DMS79 treated with DMSO at 0.1 percent for 48 hours (cell line): ENCODE measurements at places on chromosomes 7 and 10.

DNA sequence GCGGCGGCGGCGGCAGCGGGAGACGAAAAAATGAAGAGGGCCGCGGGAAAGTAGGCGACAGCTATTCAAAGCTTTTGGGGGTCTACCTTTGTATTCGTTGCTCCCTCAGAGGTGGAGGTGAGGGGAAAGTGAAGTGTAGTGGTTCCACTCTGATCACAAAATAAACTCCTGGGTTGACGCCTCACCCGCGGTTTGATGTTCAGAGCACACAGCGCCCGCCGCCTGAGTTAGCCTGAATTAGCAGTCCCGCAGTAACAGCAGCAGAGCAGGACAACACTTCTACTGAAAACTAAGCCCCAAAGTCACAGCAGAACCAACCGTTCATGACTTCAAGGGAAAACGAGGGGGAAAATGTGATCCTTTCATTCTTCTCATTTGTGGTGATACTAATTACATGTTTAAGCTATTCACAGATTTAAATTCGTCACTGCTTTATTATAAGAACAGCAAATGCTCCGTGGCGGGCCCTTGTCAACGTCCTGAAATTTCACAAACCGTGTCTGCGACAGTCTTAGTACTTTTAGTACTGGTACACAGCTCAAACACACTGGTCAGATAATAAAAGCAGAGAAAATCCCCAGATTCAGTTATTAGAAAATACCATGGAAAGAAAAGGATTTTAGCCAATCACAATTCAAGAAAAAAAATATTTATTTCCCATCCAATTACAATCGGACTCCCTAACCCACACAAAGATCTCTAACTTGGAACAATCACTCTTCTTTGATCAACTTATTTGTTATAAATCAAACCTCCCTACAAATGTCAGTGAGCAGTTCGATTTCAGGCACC, 563 bp upstream of the JMJD1C start:
- peak; percentile 40 for DNase-seq

- DNase-seq, result no peak
These were observed 31.1 kb downstream of the NOD1 start for GRCh38 chr7:30447466-30447865.

- no peak for DNase-seq
These were observed 28.5 kb downstream of the CPED1 start for GRCh38 chr7:121016966-121017365.

DNA sequence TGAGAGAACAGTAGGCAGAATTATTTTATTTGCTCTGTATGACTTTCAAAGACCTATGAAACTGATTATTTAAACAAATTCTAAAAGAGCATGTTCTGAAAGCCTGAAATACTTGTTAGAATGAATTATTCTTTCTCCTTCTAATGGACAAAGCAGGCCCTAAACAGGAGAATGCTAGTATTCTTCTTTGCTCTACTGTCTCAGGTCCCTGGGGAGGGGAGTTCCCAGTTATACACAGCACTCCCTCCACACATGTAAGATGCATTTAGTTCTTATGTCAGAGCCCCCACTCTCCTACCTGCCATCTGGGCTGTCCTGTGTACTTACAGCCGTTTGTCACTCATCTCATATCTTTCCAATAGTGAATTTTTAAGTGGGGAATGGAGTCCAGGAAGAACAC, 633.5 kb upstream of the ANKRD30A start:
- DNase-seq, result no peak

DNA sequence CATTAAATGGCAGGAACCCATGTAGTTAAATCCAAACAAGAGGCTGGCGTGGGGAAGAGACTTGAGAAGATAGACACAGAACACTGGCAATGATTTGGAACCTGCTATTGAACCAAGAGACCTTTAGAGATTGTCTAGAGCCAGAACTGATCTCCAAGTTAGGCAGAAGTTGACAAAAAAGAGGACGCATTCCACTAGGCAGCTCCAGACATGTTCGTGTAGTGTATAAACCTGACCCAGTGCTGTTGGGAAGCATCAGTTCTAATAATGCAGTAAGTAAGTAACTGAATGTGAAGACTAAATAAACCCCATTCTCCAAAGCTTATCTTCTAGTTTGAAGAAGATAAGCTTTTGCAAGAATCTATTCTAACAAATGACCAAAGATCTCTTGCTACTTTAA, 50.8 kb downstream of the AP3M1 start:
- no peak for DNase-seq

DNA sequence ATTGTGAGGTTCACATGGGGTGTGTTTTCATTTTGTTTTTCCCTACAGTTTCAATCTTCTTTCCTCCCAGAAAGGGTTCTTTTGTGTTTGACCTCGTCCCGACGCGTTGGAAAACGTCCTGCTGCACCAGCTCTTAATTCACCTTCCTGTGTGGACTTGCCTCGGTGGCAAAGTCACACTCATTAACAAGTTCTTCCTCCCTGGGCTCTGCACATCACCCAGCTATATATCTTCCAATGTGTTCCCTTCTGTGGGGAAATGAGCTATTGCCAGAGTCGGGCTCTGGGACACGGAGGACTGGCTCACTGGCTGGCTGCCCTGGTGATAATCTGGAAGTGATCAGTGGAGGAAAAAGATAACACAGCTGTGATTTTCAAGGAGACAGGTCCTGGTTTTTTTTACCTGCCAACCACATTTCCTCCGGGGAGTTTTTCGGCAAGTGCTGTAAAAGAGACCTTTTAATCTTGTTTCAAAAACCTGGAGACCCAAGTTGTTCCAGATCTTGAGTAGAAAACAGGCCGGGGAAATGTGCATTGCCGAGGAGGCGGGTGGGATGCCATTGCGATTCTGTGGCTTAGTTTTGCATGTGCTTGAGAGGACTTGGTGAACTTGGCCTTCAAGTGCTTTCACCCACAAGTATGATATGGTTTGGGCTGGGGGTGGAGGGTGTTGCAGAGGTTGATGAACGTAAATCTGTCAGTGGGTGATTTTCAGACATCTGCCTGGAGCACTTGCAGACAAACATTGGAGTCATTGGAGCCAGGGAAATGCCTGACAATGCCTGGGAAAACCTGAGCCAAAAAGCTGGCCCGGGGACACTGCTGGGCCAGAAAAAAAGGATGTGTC, 96.5 kb upstream of the CREB5 start:
- DNase-seq, result no peak

- DNase-seq, result no peak
These were observed 803 bp downstream of the GOLGA7B start for GRCh38 chr10:97850446-97850845.

- DNase-seq, result peak; percentile 91
These were observed 87.0 kb upstream of the KMT2E start for GRCh38 chr7:104927055-104927454.

GRCh38 chr10:44607116-44607515, 222.2 kb upstream of the CXCL12 start:
- no peak for DNase-seq

- no peak for DNase-seq
These were observed 6.6 kb downstream of the PDIA4 start for GRCh38 chr7:149021725-149022062.

GRCh38 chr7:25807086-25807611, 344.8 kb upstream of the NFE2L3 start:
- no peak for DNase-seq

- DNase-seq, result no peak
These were observed 54.2 kb downstream of the DLG5 start for GRCh38 chr10:77872151-77872946.

DNA sequence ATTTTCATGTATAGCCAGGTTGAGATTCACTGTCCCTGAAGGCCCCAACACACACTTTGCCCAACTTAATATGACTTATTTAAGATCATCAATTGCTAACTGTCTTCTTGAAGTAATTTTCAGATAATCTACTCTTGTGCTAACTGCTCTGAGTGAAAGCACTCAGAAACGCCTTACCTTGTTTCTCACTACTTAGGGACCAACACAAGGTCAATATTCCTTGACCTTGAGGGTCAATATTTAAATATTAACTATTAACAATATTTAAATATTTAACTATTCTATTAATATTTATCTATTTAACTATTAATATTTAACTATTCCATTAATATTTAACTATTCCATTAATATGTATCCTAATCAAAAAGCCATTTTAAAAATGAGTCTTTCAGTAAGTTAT, 26.0 kb upstream of the HNRNPH3 start:
- DNase-seq, result no peak

- peak; percentile 79 for DNase-seq
These were observed 160.3 kb upstream of the KLF14 start for GRCh38 chr7:130894146-130894908.

GRCh38 chr10:46523119-46523961, 33.1 kb downstream of the GPRIN2 start:
- no peak for DNase-seq

DNA sequence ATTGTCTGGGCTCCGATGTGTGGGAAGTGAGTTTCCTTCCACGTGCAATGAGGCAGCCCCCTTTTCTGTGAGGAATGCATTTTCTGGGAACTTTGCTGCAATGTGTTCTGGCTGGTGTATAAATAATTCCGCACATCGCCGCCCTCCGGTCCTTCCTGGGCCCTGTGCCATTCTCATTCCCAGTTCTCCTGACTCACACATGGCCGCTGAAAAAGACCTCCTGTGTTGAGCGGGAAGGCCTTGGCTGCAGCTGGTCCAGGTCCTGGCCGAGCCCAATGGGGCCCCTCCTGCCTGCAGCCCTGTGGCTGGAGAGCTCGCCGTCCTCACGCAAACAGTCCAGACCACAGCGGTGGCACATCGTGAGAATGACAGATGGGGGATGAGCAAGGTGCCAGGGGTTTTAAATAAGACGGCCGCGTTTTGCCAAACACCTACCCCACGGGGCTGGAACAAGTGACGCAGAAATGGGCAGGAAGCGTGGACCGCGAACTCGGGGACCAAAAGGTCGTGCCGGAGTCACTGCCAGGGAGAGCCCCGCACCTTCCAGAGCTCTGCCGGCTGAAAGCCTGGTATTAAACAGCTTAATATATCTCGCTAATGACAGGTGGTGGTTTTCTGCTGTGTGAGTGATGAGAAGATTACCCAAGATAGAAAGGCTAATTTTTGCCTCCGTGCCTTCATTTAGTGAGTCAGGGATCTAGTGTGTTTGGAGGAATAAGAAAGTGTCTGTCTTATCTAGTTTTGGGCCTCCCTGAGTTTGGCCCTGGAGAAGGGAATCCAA, 37.0 kb downstream of the FAM20C start:
- DNase-seq, result no peak

GRCh38 chr7:96276019-96276418, 45.9 kb downstream of the SLC25A13 start:
- DNase-seq, result no peak

GRCh38 chr7:143407287-143408251, 1.1 kb downstream of the EPHA1 start:
- no peak for DNase-seq

GRCh38 chr7:106947244-106947728, 82.2 kb downstream of the PIK3CG start:
- DNase-seq, result peak; percentile 67

DNA sequence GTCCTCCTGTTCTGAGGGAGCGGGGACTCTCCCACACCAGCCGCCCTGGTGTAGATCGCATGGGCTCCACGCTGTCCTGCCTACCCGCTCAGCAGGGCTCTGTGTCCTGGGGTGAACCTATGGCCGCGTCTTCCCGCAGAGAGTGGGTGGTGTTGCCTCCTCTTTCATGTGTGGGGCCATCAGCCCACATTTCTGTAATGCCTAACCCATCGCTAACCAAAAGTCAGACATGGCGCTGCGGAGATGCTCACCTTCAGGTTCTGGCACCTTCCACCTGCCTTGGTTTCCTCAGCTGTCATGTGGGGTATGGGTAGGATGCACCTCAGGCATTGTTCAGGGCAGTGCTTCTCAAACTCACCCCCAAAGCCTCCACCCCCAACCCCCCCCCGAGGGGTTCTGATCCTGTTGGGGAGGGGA, 50.5 kb upstream of the CAMK2B start:
- no peak for DNase-seq
